ENCODE measurements at places on chromosomes 7 and 10.

- H3K27ac ChIP-seq: no peak overlapping the region
- peaks cover 34% of the 10 kb centered on the region for H3K4me1 ChIP-seq
- peaks cover 31% of the 10 kb centered on the region for H3K36me3 ChIP-seq
These were observed 11.5 kb downstream of the HNRNPA2B1 start for GRCh38 chr7:26188957-26189541.

DNA sequence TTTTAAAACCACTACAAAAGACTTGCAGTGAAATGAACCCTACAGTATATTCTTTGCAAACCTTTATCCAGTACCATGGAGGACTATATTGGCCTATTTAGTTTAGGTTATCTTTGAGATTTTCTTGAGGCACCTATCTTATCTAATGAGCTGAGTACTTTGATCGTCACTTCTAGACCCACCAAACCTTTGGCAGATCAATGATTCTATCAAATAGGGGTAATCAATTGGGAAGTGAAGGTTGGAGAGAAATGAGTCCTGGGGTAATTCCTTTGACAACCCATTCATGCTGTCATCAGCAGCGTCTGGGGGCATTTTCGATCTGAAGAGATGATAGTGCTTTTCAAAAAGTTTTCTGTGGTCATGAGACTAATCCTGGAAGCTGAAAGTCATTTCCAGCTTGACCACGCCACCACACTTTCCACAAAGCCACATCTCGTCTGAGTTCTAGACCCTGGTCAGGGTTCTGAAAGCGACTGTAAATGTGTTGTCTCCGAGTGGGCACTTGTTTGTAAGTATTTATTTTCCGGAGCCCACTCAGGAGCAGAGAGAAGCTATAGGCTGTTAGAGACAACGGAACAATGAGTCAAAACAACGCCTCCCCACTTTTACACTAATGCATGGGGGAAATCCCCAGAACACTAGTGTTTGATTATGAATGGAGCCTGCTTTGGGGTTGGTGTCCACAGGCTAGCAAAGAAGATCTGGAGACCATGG is 4.8 kb downstream of the EGR2 start:
- peak; percentile 80 for DNase-seq
- no peak overlapping the region for H3K4me3 ChIP-seq
- no peak overlapping the region for H3K27ac ChIP-seq
- H3K4me1 ChIP-seq: peaks cover 22% of the 10 kb centered on the region
- H3K36me3 ChIP-seq: no peaks in the 10 kb centered on the region

- no peak overlapping the region for H3K27ac ChIP-seq
- DNase-seq: no peak
- no peaks in the 10 kb centered on the region for H3K36me3 ChIP-seq
- H3K4me1 ChIP-seq: no peaks in the 10 kb centered on the region
These were observed 36.5 kb upstream of the PDZD8 start for GRCh38 chr10:117411479-117412399.

- no peaks in the 10 kb centered on the region for H3K27me3 ChIP-seq
- no peak for DNase-seq
- no peak overlapping the region for H3K4me3 ChIP-seq
These were observed 211.2 kb upstream of the DGKB start for GRCh38 chr7:15113752-15114151.

DNA sequence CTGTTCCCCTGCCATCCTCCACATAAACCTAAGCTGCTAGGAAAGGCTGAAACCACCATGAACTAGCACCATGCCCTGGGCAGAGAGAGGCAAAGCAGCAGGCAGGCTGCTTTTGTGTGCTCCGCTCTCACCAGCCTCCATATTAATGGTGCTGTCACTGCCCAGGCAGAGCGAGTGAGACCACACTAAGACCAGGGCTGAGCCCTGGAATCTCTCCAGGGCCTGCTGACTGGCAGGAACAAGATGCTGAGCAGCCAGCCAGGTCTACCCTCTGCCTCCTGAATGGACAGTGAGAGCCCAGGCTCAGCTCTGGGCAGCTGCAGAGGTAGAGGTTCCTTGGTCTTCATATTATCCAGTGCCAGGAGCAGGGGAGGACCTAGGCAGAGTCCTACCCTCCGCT is 1.6 kb upstream of the CRHR2 start:
- H3K4me1 ChIP-seq: peaks cover 4% of the 10 kb centered on the region
- H3K27me3 ChIP-seq: no peaks in the 10 kb centered on the region
- H3K4me3 ChIP-seq: no peak overlapping the region
- no peak overlapping the region for H3K27ac ChIP-seq
- no peaks in the 10 kb centered on the region for H3K36me3 ChIP-seq
- DNase-seq: no peak

- no peak overlapping the region for H3K27ac ChIP-seq
- H3K27me3 ChIP-seq: no peaks in the 10 kb centered on the region
- no peaks in the 10 kb centered on the region for H3K36me3 ChIP-seq
- H3K4me3 ChIP-seq: no peak overlapping the region
These were observed 316.0 kb downstream of the GFRA1 start for GRCh38 chr10:115957012-115957399.

- H3K27ac ChIP-seq: no peak overlapping the region
- H3K27me3 ChIP-seq: no peaks in the 10 kb centered on the region
- H3K4me1 ChIP-seq: no peaks in the 10 kb centered on the region
- no peaks in the 10 kb centered on the region for H3K36me3 ChIP-seq
- no peak for DNase-seq
- H3K4me3 ChIP-seq: no peak overlapping the region
These were observed 217.6 kb upstream of the TCF7L2 start for GRCh38 chr10:112732277-112732921.

GRCh38 chr7:151517601-151518104 is 2.0 kb downstream of the RHEB start:
- peaks cover 26% of the 10 kb centered on the region for H3K4me1 ChIP-seq
- no peaks in the 10 kb centered on the region for H3K36me3 ChIP-seq
- no peak overlapping the region for H3K27ac ChIP-seq

DNA sequence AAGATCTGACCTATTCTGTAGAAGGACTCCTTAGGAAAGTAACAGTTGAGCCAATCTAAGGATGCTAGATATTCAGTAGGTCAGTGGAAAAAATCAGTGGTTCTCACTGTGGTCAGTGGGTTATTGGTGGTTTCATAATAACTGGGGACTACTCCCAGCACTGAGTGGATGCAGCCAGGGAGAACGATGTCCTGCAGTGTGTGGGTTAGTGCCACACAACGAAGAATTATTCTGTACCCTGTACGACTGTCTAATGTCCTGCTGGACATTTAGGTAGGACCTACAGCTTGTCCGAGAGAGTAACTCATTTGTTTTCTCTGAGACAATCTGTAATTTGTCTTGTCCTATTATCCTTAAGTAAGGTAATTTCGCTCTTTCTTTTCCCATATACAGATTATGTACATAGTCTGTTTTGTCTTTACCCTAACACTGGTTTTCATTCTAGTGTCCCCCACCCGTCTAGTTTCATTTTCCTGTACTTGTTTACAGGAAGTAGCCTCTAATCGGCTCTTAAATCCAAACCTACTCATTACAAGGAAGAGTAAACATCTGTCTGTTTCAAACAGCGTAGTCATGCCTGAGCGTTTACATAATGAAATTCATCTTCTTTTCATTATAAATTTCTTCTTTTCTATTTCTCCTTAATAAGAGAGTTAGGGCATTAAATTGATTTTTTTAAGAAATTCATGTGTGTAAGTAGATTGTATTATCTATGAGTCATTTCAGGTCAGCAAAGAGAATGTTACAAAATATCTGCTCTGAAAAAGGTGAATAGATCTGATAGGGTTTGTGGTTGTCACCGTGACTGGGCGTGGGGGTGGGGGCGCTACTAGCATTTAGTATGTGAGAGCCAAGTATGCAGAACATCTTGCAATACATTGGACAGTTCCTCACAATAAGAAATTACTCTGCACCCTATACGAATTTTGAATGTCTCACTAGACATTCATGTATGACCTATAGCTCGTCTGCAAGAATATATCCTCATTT is 8.3 kb upstream of the ZC3HAV1L start:
- H3K36me3 ChIP-seq: peaks cover 12% of the 10 kb centered on the region
- no peak overlapping the region for H3K4me3 ChIP-seq
- H3K27ac ChIP-seq: peak overlapping the region; percentile 50
- no peaks in the 10 kb centered on the region for H3K27me3 ChIP-seq

DNA sequence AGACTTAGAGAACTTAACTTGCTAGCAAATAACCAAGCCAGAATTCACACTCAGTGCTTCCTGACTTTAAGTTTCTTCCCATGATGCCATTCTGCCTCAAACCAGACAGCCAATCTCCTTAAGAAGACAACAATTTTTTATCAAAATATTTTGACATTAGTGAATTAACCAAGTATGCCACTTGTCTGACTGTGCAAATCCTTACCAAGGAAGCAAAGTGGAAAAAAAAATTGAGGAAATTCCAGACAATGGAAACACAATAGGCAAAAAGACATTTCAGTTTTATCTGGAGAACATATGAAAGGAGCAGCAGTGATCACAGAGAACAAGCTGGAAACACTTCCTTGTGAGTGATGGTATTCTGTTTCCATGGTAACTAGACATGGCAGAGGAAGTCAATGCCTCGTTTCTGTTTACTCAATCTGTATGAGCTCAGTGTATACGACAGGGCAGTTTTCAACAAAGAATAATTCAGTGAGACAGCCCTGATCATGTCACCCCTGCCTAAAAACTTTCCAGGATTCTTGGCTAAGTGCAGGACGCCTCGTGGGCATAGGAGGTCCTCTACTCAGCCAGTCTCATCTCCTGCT is 114.2 kb downstream of the DYNC1I1 start:
- H3K4me3 ChIP-seq: no peak overlapping the region
- DNase-seq: no peak
- no peaks in the 10 kb centered on the region for H3K4me1 ChIP-seq
- no peaks in the 10 kb centered on the region for H3K36me3 ChIP-seq
- no peaks in the 10 kb centered on the region for H3K27me3 ChIP-seq

GRCh38 chr7:77460057-77460486 is 43.9 kb upstream of the GSAP start:
- H3K4me3 ChIP-seq: no peak overlapping the region
- peak; percentile 4 for DNase-seq
- H3K27ac ChIP-seq: no peak overlapping the region
- no peaks in the 10 kb centered on the region for H3K27me3 ChIP-seq
- H3K4me1 ChIP-seq: no peaks in the 10 kb centered on the region

GRCh38 chr10:25824050-25824449 is 110.0 kb upstream of the MYO3A start:
- no peaks in the 10 kb centered on the region for H3K36me3 ChIP-seq
- H3K4me1 ChIP-seq: no peaks in the 10 kb centered on the region
- H3K4me3 ChIP-seq: no peak overlapping the region
- no peak overlapping the region for H3K27ac ChIP-seq
- no peak for DNase-seq

GRCh38 chr10:97724341-97724941 is 10.9 kb downstream of the MARVELD1 start:
- H3K27me3 ChIP-seq: no peaks in the 10 kb centered on the region
- H3K27ac ChIP-seq: no peak overlapping the region
- no peak overlapping the region for H3K4me3 ChIP-seq
- no peaks in the 10 kb centered on the region for H3K36me3 ChIP-seq
- no peak for DNase-seq

- H3K27ac ChIP-seq: no peak overlapping the region
- DNase-seq: no peak
- H3K4me3 ChIP-seq: no peak overlapping the region
- no peaks in the 10 kb centered on the region for H3K27me3 ChIP-seq
- H3K36me3 ChIP-seq: no peaks in the 10 kb centered on the region
These were observed 26.4 kb downstream of the ANXA8 start for GRCh38 chr10:47457528-47457820.

DNA sequence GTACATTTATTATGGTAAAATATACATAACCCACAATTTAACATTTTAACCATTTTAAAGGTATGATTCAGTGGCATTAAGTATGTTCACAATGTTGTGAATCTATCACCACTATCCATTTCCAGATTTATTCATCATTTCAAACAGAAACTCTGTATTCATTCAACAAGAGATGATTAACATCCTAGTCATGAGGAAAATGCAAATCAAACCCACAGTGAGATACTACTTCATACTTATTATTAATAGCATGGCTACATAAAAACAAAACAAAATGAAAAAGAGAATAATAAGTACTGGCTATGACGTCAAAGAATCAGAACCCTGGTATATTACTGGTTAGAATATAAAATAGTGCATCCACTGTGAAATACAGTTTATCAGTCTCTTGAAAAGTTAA is 386.6 kb upstream of the POM121L12 start:
- no peaks in the 10 kb centered on the region for H3K27me3 ChIP-seq
- H3K4me3 ChIP-seq: no peak overlapping the region
- H3K4me1 ChIP-seq: no peaks in the 10 kb centered on the region
- no peaks in the 10 kb centered on the region for H3K36me3 ChIP-seq
- no peak overlapping the region for H3K27ac ChIP-seq

DNA sequence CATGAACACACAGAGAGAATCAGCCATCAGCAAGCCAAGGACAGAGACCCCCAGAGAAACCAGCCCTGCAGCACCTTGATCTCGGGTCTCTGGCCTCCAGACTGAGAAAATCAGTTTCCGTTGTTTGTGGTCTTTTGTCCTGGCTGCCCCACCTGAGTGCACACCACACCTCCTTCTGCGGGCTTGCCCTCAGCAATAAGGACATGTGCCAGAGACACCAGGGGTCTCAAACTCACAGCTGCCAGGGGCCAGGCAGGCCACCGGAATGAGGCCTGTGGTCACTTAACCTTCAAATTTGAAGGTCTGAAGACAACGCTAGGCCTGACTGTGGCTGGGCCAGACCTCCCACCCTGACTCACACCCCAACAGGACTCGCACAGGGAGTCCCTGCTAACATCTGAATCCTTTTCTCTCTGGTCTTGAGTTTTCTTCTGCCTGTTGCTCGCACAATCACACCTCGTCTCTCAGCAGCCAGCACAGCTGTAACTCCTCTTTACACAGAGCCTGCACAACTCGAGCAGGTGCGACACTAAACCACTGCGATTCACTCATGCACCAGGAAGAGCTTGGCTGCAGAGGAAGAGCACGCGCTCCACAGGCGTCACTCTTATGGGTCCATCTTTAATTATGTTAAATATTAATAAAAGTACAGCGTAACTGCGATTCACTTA is 86.2 kb downstream of the CHST15 start:
- no peaks in the 10 kb centered on the region for H3K27me3 ChIP-seq
- no peaks in the 10 kb centered on the region for H3K36me3 ChIP-seq
- H3K4me3 ChIP-seq: no peak overlapping the region
- no peak overlapping the region for H3K27ac ChIP-seq
- no peaks in the 10 kb centered on the region for H3K4me1 ChIP-seq

- no peak overlapping the region for H3K4me3 ChIP-seq
- DNase-seq: no peak
- H3K27ac ChIP-seq: no peak overlapping the region
- no peaks in the 10 kb centered on the region for H3K36me3 ChIP-seq
- no peaks in the 10 kb centered on the region for H3K27me3 ChIP-seq
These were observed 33.7 kb upstream of the FAM3C start for GRCh38 chr7:121429798-121430197.

DNA sequence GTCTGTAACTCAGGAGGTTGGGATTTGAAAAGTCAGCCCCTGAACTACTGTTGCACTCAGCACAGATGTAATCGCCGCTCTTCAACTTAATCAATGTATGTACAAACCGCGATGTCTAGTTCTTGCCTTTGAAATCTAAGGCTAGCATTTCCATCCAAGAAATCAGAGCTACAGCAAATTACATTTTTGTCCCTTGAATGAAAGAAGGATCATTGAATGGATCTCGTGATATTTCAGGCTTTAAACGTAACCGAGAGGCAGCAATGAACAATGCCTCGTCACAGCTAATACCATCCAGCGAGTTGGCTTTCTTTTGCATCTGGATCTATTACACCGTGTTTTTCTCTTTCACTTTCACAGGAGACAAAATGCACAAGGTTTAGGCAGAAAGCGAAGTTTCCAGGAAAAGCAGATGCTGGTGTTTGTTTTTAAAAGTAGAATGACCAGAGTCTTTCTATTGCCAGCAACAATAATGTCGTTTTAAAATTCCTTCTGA is 5.5 kb downstream of the SKIDA1 start:
- DNase-seq: no peak
- H3K27me3 ChIP-seq: peaks cover 52% of the 10 kb centered on the region
- no peak overlapping the region for H3K27ac ChIP-seq
- H3K4me1 ChIP-seq: peaks cover 29% of the 10 kb centered on the region
- H3K4me3 ChIP-seq: no peak overlapping the region
